ENCODE measurements at places on chromosomes 7 and 10. TPM values are rescaled to one million over a fixed set of nuclear protein-coding genes. Genes with fewer than 3 reads are reported as not detected.

GRCh38 chr7:80907141-80907601 lies 11.7 kb downstream of the SEMA3C start:
- DNase-seq = no peak

DNA sequence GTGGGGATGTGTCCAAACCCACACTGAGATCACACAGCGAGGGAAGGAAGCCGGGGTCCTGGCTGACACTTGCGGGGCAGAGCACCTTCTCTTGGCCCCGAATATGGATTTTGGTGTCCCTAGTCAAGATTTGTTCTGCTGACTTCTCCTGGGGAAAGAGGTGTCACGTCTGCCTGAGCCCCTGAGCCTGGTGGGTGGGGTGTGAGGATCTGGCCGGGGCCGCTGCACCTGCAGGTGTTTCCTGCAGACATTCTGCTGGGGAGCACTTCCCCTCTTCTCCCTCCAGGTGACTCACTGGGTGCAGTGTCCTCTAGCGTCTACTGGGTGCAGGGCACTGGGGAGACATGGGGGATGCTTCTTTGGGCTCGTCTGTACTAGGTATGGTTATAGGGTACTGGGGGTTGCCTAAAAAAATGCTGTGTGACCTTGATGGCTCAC lies 99.2 kb downstream of the GRK5 start:
- peak; percentile 53 for DNase-seq

Gene CACNB2
- total RNA-seq = 33.0 TPM

DNA sequence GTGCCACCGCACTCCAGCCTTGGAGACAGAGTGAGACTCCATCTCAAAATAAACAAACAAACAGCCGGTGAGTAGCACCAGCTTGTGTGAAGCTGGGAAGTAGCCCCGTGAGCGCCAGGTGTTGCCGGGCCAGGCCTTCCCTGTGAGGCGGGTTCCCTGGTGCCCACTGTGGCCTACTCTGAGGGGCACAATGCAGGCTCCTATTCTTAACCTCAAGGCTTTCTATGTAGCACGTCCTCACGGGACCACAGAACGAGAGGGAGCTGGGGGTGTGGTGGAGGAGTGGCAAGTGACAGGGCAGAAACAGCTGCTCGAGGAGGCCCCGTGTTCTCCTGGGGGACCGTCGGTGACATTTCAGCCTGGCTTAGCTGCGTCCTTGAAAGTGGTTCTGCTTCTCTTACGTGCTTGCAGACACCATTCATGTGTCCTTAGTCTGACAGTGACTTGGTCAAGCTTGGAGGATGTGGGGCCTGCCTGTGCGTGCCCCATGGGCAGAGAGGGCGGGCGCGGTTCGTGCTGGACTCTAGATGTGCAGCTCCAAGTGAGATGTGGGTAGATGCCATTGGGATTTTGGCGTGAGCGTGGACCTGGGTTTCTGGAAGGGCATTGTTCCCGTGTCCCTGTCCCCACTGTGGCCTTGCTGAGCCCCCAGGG lies 116.6 kb downstream of the NKX6-2 start:
- no peak for DNase-seq

Gene ATAD1
- 13.8 TPM for total RNA-seq

Gene CDH23
- 7.1 TPM for total RNA-seq

DNA sequence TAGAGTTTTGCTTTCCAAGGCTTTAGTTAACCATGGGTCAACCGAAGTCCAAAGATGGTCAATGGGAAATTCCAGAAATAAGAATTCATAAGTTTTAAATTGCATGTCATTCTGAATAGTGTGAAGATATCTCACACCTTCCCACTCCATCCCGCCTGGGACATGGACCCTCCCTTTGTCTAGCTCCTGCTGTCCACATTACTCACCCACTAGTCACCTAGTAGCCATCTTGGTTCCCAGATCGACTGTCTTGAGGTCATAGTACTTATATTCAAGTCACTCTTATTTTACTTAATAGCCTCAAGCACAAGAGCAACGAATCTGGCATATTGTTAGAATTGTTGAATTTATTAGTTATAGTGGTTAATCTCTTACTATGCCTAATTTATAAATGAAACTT lies 366.6 kb downstream of the PRPF18 start:
- no peak for DNase-seq

DNA sequence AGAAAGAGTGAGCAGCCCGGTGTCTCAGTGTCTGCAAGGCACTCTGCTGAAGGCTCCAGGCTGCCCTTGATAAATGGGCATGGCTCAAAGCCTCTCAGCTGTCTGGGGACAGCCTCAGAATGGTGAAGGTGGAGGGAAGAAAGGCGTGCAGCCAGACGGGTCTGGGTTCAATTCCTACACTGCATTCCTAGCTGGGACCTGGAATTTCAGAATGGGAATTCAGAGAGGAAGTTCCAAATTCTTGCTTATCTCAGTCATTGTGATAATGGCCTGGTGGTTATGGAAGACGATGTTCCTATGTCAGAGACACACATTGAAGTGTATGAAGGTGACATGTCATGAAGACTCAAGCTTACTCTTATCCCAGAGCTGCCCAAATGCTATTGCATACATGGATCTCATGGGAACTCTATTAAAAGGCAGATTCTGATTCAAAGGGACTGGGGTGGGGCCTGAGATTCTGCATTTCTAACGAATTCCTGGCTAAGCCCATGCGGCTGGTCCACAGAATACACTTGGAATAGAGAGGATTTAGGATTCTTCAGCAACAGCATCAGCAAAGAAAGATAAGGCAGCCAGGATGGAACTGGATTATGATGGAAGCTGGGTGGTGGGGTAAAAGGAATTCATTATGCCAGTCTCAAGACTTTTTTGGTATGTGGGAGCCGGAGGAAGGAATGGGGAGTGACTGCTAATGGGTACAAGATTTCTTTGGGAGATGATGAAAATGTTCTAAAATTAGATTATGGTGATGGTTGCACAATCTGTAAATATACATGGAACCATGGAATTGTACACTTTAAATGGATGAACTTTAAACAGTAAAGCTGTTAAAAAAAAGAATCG lies 82.6 kb upstream of the ZMIZ1 start:
- DNase-seq = no peak

DNA sequence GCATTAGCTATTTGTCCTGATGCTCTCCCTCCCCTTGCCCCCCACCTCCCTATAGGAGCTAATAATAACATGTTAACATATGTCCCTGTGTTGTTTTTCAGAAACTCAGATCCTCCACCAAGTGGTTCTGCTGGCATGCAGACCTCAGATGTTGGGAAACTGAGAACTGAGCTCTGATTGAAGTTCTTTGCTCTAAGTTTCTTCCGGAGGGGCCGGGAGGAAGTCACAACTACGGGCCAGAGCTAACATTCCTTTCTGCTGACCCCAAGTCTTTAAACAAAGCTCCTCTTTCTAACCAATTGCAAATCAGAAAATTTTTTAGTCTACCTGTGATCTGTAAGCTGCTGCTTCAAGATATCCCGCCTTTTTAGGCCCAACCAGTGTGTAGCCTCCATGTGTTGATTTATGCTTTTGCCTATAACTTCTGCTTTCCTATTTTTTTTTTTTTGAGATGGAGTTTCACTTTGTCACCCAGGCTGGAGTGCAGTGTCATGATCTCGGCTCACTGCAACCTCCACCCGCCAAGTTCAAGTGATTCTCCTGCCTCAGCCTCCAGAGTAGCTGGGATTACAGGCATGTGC lies 66.6 kb downstream of the LYZL1 start:
- DNase-seq = no peak

- DNase-seq = peak; percentile 84
These were observed 745 bp downstream of the DAGLB start for GRCh38 chr7:6446838-6447580.

DNA sequence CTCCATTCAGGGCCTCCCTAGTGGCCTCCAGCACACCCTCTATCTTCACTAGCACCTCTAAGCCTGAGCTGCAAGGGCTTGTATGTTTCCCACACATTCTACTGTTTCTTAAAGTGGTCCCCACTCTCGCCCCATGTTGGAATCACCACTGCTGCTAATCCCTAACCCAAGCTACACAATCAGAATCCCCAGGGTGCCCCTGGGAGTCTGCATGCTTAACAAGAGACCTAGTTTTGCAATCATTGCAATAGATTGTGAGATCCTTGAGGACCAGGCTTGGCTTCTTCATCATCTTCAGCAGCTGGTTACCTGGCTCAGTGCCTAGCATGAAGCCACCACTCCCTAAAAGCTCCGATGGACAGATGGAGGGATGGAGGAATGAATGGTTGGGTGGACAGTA lies 113.9 kb downstream of the MYOF start:
- no peak for DNase-seq

Gene SORBS1
- total RNA-seq = 89.9 TPM

DNA sequence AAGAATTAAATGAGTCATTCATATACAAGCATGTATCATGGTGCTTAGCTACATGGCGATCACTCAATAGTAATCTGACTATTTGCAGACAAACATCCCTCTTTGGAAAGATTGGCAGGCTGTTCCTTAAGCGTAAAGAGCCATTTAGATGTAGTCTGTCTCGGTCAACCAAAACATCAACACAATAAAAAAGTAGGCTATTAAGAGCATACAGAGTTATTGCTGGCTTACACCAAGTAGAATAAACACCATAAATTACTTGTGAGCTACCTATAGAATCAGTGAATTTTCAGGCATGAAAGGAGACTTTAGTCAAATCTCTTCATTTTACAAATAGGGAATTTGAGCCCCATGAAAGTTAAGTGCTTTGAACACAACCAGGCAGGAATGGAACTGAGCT lies 171.7 kb upstream of the FAM171A1 start:
- no peak for DNase-seq

- no peak for DNase-seq
These were observed 1.1 kb downstream of the TRRAP start for GRCh38 chr7:98879198-98879978.

Gene ZNF425
- 8.8 TPM for total RNA-seq

GRCh38 chr10:130921911-130922440 lies 389.5 kb downstream of the TCERG1L start:
- no peak for DNase-seq

Measured in uterus (tissue), 4 donors.